Activated CD8-positive, alpha-beta T cell treated with anti-CD3 and anti-CD28 coated beads for 36 hours (primary cell): ENCODE measurements at places on chromosomes 16 and 17. TPM values are rescaled to one million over a fixed set of nuclear protein-coding genes. Genes with fewer than 3 reads are reported as not detected.

RCVRN gene
- total RNA-seq = not detected

DNA sequence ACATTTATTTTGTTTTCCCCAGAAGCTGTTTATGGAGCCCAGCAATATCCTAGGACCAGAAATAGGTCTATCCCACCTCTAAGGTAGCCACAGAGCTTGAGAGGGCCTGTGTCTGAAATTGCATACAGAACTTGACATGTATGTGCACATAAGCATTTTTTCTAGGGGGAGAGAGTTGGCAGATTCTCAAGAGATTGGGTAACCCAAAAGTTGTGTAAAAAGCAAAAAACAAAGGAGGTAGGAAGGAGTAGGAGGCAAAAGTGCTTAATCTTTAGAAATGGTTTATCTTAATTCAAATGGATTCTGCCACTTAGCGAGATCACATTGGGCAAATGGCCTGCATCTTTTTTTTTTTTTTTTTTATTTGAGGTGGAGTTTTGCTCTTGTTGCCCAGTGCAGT, 3.5 kb downstream of the PLK1 start:
- DNase-seq = no peak

DNA sequence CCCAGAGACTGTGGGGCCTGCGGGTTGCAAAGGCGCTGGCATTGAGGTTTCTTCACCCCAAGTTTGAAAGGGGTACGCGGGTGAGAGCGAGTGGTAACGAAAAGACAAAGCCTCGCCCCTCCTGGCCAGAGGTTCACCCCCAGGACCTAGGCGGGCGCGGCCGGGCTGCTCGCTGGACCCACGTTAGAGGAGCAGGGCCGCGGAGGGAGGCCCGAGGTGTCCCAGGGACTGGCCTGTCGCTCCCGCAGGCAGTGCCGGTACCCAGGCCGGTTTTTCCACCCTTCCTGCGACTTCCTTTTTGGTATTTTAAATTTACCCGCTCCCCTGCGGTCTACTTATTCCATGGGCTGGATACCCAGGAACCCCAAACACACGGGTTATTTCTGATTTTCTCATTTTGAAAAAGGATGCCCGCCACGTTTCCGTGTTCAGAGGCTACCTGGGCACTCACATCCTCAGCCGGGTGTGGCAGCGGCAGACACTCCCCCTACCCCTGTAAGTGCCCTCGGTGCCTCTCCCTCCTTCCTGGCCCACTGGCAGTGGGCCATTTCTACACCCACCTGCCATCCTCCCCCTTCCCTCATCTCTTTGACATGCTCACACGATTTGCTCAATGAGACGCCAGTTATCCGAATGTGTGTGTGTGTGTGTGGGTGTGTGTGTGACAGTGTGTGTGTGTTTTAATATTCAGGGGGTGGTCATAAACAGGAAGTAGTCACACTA, 1.6 kb upstream of the FOXL1 start:
- DNase-seq = no peak

DNA sequence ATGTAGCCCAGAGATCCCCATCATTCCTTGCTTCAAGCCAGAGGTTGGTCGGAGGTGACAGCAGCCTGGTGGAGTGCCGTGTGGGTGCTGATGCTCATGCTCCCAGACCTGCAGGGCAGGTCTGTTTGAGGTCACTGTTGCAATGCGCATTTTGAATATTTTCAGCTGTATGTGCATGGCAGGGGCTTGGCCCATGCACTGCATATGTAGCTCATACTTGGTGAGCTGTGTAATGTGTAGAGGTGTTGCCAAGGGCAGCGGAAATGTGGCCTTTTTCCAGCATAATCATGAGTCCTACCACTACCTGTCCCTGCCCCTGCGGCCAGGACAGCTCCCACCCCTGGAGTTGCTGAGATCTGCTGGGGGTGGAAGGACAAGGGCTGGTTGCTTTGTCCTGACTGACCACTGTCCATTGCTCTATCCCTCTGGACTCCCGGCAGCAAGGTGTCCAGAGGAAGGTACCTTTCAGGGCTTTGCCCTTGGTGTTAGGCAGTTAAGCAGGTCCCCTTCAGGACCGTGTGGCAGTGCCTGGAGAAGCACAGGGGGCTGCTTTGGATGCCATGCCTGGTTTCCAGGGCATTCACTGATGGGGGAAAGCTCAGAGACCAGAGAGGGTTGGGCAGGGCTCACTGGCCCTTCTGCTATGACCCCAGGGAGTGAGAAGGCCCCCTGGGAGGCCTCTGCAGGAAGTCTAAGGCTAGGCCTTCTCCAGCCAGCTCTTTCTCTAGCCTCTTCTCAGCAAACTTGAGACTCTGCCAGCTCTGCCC, 215.2 kb downstream of the NTN1 start:
- DNase-seq = no peak

DNA sequence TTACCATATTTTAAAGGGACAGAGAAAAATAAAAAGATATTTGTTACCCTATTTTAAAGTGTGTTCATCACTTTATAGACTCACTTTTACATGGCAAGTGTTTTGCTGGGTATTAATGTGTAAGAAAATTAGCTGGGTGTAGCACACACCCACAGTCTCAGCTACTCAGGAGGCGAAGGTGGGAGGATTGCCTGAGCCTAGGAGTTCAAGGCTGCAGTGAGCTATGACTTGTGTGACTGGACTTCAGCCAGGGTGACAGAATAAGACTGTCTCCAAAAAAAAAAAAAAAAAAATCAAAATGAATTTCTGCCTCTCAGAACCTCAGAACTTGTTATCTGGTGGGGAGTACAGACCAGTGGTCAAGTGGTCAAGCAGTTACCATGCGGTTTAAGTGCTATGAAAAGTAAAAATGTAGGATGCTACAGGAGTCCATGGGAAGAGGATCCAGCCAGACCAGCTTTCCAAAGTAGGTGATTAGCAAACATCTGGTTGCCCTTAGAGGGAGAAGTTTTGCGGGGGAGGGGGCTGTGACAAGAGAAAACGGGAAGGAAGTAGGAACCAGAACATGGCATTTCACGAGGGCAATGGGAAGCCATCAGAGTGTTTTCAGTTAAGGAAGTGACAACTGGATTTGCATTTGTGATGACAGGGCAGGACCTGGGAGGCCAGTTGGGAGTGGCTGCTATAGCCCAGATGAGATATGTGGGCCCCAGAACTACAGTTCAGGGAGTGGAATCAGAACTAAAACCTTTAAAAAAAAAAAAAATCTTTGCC, 13.9 kb downstream of the CNEP1R1 start:
- no peak for DNase-seq

DNA sequence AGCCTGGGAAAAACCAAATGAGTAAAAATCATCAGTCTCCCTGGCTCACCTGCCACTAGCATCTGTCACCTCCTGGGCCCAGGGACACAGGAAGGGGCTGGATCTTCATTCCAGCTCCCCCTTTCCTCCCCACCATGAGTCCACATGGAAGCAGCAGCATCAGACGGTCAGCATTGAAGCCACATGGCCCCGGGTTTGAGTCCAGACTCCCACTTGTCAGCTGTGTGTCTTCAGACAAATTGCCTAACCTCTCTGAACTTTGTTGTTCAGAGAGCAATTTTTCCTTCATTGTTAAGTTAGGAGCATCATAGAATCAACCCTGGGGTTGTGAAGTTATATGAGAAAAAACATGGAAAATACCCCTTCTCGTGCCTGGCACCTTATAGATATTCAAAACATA, 10.7 kb downstream of the CACNG4 start:
- no peak for DNase-seq

MMP2 gene
- total RNA-seq = not detected

GRCh38 chr16:68286153-68287074, 22.1 kb downstream of the SLC7A6 start:
- DNase-seq = no peak
